H1 (cell line): ENCODE measurements at places on chromosomes 2 and 18.

DNA sequence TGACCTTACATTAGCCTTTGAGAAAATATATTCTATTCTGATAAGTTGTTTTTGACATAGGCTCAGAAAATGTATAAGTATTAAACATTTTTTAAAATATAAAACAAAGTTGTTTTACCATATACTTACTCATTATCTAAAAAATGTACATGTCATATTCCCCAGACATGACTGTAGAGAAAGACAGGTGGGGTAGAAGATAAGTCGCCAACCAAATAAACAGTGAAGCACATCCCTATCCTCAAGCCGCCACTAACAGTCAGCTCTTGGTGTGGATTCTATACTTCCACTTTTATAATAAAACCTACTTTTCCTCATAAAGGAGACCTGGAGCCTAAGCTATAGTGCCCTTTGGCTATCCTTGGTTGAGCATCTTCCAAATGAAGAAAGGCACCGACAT, 26.4 kb downstream of the GDF7 start:
- DNase-seq: no peak

- DNase-seq: no peak
Measured at GRCh38 chr2:222033541-222033940, 265.3 kb downstream of the PAX3 start.

DNA sequence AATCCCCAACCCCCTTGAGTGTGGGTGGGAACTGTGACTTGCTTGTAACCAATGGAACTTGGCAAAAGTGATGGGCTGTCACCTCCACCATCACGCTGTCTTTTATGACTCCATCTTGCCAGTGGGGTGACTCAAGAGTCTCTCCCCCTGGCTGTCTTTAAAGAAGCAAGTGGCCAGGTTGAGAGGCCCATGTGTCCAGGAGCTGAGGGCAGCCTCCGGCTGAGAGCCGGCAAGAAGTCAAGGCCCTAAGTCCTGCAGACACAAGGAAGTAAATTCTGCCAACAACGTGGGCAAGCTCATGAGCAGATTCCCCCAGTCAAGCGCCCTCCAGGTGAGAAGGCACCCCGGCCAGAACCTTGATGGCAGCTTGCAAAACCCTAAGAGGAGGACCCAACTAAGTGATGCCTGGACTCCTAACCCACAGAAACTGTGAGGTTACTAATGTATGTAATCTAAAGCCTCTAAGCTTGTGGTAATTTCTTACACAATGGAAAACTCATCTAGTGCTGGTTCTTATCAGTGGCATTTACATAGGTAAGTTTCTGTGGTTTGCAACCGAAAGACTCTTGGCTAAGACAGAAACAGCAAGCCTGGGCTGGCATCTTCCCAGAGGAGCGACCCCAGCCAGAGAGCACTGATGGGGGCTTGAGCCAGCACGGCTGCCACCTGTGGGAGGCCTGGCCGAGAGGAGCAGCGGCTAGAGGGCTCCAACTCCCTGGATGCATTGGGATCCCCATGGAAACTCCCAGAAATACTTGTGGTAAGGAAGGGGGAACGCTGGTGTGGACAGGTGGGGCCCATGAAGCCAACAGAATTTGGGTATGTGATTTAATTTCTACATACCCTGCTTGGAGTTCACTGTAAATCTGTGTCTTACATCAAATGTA, 49.3 kb downstream of the CIB4 start:
- DNase-seq: peak; percentile 44

DNA sequence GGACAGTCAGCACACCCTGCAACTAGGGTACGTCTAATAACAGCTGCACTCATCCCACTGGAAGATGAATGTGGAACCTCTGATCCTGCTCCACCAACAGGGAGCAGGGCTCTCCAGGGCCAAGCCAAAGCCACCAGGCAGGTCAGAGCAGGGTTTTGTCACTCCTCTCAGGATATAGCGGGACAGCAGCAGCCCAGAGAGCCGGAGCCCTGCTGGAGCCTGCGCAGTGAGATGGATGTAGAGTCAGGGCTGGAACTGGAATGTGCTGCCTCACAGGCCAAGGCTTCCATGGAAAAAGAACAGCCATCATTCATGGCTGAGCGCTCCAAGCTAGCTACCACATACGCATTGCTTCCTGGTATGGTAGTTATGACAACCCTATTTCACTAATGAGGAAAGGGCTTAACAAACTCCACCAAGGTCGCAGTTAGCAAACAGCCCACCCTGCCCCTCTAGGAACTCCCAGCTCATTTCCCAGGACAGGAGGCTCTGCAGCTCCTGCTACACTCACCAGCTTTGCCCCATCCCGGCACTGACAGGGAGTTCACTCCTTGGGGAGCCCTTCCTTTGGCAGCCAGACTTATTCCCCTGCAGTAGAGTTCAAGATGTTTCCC, 85.2 kb downstream of the HS1BP3 start:
- DNase-seq: no peak

- DNase-seq: no peak
Measured at GRCh38 chr2:157413326-157414035, 30.4 kb downstream of the CYTIP start.

DNA sequence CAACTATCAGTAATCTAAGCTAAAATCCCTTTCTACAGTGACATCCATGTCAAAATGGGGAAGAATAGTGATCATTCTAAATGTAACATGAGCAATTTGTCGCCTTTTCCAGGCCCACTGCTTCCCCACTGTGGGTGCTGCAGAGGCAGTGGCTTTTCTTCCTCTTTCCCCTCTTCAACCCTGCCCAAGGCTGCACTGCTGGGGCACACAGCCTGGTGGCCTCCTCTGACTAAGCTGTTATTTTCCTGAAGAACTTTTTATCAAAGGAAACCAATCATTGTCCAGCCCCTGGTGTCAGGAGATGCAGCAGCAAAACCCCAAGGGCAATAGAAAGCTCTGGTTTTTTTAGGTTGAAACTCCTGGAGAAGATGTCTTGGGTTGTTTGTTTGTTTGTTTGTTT, 117.6 kb upstream of the KLF7 start:
- DNase-seq: no peak

GRCh38 chr18:32257084-32257785, 67.4 kb downstream of the MEP1B start:
- no peak for DNase-seq

GRCh38 chr18:42838546-42839145, 276.8 kb downstream of the RIT2 start:
- no peak for DNase-seq

- DNase-seq: no peak
Measured at GRCh38 chr2:217090024-217090473, 230.2 kb upstream of the TNP1 start.

DNA sequence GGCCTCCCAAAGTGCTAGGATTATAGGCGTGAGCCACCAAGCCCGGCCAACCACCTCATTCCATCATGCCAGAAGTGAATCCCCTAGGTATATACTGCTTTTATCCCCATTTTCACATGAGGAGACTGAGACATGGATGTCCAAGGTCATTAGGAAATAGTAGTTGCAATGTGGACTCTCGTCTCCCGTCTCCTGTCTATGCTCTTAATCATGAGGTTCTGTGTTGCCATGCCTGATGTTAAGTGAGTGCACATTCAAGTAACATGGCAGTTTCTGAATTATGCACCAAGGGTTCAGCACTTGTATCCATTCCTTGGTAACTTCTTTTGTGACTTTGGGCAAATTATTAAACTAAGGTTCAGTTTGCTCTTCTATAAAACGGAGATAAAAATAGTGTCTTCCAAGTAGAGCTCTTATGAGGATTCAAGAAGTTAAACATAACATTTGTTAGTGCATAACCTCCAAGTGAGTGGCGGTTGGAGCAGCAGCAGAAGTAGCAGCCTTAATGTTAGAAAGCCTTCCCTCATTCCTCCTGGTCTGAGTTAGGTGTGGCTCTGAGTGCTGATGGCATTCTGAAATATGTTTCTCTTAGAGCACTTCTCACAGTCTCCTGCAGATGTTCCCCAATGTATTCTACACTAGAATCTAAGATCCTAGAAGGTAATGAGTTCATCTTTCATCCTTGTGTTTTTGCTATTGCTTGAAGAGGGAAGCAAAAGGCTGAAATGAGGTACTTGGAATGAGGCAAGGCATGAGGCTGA, 21.9 kb downstream of the SOCS6 start:
- DNase-seq: no peak

DNA sequence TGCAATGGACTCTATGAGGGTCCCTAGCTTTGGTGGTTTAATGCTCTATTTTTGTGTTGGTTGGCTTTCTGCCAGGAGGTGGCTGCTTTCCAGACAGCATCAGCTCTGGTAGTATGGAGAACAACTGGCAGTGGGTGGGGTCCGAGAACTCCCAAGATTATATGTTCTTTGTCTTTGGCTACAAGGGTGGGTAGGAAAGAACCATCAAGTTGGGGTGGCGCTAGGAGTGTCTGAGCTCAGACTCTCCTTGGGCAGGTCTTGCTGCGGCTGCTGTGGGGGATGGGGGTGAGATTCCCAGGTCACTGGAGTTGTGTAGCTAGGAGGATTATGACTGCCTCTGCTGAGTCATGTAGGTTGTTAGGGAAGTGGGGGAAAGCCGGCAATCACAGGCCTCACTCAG, 976.1 kb upstream of the GYPC start:
- DNase-seq: no peak

GRCh38 chr2:231883468-231883881, 42.7 kb downstream of the NPPC start:
- DNase-seq: no peak

DNA sequence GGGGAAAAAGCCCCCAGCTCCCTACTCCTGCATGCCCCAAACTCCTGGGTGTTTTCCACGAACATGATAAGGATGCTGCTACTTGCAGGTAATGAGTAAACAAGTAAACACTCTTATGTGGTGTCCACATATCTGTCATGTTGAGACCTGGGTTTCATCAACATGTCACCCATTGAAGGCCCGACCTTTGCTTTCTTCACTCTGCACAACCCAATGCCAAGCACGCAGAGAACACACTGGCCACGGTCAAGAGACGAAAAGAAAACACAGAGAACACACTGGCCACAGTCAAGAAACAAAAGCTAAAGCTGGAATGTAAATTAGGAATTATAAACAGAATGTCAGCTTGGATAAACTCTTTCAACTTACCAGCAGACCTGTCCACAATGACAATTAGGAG, 143.1 kb downstream of the TTC32 start:
- DNase-seq: no peak

DNA sequence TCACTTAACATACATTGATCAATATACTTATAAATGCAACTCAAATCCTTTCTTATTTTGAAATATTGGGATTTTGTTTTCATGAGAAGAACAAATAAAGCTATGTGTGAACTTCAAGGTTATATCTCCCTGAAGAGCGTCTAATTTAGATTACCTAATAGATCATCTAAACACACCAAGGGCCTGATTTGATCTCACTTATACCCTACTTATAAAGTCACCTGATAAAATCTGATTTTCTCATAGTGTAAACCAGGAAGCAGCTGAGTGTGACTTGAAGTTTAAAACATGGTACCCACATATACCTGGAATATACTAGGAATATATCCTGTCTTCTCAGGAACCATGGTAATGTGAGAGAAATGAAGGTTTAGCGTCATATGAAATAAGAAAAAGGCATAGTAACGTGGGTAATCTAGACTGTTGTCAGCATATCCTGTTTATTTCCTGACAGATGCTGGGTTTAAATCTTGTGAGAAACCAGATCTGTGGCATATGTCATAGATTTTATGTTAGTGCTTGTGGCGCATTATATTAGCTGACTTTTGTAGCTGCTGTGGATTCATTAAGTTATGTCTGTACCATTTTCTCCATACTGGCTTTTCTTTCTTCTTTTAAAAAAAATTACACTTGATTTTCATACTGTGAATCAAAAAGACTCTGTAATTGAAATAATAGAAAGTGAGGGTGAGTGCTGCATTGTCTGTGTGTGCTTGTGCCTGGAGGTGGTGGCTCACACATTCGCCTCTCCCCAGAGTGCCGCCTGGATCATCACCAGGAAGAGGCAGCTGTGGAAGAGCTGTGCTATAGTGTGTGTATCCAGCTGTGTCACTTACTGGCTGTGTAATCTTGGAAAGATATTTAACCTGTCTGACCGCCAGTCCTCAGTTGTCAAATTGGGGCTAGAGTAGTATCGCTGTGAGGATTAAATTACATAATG, 164.0 kb downstream of the MYO3B start:
- DNase-seq: no peak

DNA sequence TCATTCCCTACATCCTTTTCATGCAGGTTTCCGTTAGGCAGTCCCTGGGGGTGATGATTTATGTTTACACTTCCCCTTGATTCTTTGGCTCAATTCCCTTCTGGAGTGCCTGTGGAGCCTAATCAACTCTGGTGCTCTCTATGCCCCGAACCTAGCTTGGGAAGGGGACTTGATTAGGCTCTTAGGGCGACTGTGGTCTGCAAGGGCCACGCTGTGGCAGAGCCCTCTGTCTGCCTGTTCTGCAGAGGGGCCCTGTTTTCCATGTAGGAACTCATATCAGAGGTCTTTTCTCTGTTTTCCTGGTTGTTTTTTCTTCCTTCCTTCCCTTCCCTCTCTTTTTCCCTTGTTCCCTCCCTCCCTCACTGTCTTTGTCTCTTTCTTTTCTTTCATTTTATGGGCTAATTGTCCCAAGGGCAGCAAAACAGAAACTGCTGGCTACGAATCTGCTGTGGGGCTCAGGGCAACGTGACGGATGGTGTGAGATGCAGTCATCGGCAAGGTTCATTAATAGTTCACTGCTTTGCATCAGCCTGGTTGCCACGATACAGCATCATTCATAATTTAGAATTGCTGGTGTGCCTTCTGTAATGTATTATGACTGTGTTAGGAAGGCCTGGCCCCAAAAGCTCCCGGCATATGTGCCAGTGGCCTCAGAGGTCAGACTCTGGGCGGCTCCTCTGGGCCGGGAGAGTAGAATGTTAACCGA, 134.5 kb downstream of the NAPG start:
- DNase-seq: no peak

DNA sequence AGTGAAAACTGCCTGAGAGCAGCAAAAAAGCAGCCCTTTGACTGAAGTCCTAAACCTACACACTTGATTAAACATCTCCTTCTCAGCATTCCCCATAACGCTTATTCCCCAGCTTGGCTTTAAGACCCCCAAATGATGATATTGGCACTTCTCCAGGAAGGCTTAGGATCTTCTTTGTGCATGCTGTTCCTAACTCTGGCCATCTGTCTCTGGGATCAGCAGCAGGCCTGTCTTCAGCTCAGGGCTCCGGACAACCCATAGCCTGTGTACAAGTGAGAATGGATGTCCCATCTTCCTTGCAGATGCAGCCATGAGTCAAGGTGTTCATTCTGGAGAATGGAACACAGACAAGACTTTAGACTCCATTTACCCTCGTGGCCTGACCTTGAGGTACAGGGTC, 81.6 kb upstream of the TMEM17 start:
- DNase-seq: no peak

GRCh38 chr2:201962774-201963562, 70.7 kb upstream of the FZD7 start:
- no peak for DNase-seq

GRCh38 chr2:144132357-144132756, 387.6 kb downstream of the ZEB2 start:
- DNase-seq: no peak

DNA sequence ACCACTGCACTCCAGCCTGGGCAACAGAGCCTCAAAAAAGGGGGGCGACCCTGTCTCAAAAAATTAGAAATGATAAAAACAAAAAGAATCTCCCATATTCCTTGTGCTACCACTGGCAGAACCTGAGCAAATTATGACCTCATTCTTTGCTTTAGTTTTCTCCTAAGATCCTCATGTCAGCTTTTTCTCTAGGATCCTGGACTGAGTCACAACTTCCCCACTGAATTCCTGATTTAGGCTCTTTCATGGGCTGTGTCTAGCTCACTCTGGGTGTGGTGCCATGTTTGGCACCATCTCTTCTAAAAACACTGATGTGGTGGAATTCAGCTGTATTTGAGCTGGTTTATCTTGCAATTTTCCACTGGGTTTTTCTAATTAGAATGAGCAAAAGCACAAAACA, 37.1 kb downstream of the EXOC6B start:
- no peak for DNase-seq

- DNase-seq: no peak
Measured at GRCh38 chr2:69221512-69221911, 165.5 kb downstream of the GFPT1 start.
